ENCODE measurements at places on chromosomes 5 and 9. TPM values are rescaled to one million over a fixed set of nuclear protein-coding genes. Genes with fewer than 3 reads are reported as not detected.

Gene PRDM12
- not detected for total RNA-seq

Gene ZNF782
- total RNA-seq: 6.8 TPM

Gene IRX2
- total RNA-seq: 8.0 TPM

Gene CACNA1B
- 7.9 TPM for total RNA-seq

Gene ADAMTS19
- 26.2 TPM for total RNA-seq

Gene ADAMTS6
- total RNA-seq: 4.1 TPM

Gene BARHL1
- not detected for total RNA-seq

Gene PCDHB15
- 4.3 TPM for total RNA-seq

Gene FOXI1
- 4.7 TPM for total RNA-seq

Gene SLC25A2
- total RNA-seq: not detected

Gene S1PR3
- total RNA-seq: 86.8 TPM

Gene TAF11L5
- total RNA-seq: not detected

Gene TTC23L
- total RNA-seq: 3.0 TPM

Gene OTP
- not detected for total RNA-seq

Gene TLR4
- not detected for total RNA-seq

Gene LCN6
- total RNA-seq: not detected

Gene PCDHGA11
- total RNA-seq: 10.2 TPM

Gene IL13
- not detected for total RNA-seq

Gene ADAMTS16
- total RNA-seq: 0.77 TPM

Gene VCAN
- total RNA-seq: 302 TPM

Gene PCDHGB6
- 8.3 TPM for total RNA-seq

Gene DMRTA1
- 5.6 TPM for total RNA-seq

Gene CCDC152
- 16.1 TPM for total RNA-seq

Gene PDE6A
- 0.15 TPM for total RNA-seq

Gene ADRA1B
- total RNA-seq: 0.68 TPM

Gene FAM169A
- 50.5 TPM for total RNA-seq

Gene LAMC3
- total RNA-seq: 39.5 TPM

Gene C5orf52
- not detected for total RNA-seq

Gene TGFBR1
- 74.2 TPM for total RNA-seq

Gene CBY3
- total RNA-seq: not detected

Gene WNK2
- total RNA-seq: 80.1 TPM

Gene GPR151
- 13.5 TPM for total RNA-seq

Gene SLC45A2
- total RNA-seq: not detected

Gene DNAH5
- total RNA-seq: 2.5 TPM

Gene FAXDC2
- 3.2 TPM for total RNA-seq

Gene NR6A1
- total RNA-seq: 168 TPM

Gene PCDHA6
- 5.1 TPM for total RNA-seq

Gene NR2F1
- 0.22 TPM for total RNA-seq

Gene GPR21
- total RNA-seq: 1.5 TPM

Gene FOXD4L3
- 0.15 TPM for total RNA-seq

Measured in endodermal cell (in vitro differentiated cells).